IPS-NIHi11 (cell line): ENCODE measurements at places on chromosomes 1 and 21.
A peak's percentile ranks its signal among the peaks of the same experiment; 100 is the strongest.

- no peak for DNase-seq
Measured at GRCh38 chr1:32363713-32364112, 1.4 kb downstream of the TSSK3 start.

DNA sequence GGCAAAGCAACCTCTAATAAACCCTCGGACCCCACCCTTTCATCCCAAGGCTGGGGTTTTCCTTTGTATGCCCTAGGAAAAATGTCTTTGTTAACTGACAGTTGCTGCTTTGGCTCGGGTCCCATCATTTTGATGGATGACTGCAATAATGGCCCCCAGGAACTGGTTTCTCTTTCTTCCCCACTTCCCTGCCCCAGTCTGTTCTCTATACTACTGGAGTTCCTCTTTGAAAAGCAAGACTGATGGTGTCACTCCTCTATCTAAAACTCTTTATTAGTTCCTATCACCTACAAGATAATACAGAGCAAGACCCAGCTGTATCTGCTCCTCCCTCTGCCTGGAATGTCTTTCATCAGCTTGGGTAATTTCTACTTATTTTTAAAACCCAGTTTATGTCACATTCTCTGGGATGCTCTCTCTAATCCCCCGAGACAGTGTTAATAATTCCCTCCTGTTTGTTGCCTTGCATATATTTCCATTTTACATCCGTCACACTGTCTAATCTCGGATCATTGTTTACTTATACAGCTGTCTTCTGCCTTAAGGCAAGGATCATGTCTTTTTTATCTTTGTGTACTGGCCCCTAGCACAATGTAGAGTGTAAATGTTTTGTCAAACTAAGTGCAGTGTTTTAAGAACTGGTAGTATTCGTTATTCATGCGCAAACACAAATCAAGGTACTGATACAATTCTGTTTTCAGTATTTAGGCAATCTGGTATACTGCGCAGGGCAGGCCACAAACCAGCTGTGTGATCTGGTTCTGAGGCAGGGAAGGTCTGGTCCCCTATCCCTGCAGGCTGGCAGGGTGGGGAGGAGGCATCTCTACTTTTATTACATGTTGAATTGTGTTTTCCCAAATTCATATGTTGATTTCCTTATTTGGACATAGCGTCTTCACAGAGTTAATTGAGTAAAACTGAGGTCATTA is 16.1 kb downstream of the SLAMF1 start:
- no peak for DNase-seq

GRCh38 chr1:26858891-26859640 is 3.9 kb upstream of the SFN start:
- DNase-seq = no peak

DNA sequence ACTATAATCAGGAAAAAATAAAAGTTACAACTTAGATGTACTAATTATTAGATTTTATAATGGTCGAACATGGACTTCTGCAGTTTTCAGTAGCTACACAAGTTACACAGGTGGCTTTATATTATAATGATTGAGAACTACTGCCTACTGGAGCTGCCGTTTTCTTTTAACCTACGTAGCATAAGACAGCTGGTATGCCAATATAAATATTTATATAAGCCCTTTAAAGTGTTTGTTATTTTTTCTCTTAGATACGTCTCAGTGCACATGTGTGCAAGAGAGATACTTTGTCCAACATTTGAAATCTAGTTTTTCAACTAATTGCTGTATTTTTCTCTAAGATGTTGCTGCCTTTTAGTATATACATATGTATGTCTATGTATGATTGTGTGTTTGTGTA is 42.4 kb downstream of the PDC start:
- DNase-seq = no peak

- no peak for DNase-seq
Measured at GRCh38 chr1:215594640-215595039, 27.5 kb downstream of the KCTD3 start.

DNA sequence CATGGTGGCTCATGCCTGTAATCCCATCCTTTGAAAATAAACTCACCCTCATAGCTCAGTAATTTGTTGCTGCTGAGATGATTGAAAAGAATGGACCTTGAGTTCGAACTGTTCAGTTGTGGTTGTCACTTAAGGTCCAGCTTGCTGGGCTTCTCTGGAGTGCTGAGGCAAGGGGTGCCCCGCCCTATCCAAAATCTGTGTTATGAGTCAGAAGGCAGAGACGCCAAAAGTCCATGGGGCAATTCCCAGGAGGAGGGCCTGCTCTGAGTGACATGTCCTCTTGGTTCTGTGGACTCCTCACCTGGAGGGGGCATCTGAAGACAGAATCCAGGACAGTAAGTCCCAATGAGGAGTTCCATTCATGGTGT is 64.8 kb downstream of the MYOM3 start:
- DNase-seq = peak; percentile 16
